ENCODE measurements at places on chromosomes 12 and 14.
A peak's percentile ranks its signal among the peaks of the same experiment; 100 is the strongest.

DNA sequence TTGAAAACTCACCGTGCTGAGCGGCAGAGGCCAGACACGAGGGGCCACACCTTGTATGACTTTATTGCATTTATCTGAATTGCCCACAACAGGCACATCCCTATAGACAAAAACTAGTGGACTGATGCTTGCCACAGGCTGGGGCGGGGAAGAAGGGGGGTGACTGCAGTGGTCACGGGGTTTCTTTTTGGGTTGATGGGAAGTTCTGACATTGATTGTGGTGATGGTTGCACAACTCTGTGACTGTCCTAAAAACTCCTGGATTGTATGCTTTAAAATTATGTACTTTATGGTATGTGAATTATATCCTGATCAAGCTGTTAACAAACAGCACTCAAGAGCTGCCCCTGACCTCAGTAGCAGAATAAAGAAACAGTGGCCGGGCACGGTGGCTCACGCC lies 25.7 kb downstream of the DHX37 start:
- DNase-seq = no peak

DNA sequence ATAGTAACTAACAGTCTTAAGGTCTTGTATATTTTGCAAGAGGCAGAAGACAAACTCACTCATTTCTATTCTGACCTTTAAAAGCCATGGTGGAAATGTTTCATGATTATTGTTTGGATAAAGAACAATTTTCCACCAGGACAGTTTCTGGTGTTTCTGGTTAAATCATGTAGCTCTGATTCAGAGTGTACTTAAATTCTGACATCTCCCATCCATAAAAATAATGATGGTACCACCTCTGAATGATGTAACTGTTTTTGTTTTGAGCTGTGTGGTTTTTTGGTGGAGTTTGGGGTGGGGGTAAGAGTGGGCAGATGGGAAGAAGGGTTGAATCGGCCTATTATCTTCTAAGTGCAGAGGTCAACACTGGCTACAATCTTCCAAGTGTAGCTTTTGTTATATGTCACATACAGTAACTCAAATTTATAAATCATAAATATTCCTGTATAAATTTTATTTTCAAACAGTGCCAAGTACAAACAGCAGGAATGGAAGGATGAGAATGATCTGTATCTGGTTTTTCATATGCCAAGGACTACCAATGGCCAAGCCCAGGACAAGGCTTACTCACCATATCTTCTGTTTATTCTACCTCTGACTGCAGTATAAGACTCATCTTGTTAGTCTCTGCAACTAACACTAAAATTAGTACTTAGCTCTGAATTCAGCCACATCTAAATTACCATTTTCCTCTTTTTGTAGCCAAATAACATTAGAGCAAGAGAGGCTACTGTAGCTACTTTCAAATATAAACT lies 108.7 kb downstream of the BCAT1 start:
- no peak for DNase-seq

DNA sequence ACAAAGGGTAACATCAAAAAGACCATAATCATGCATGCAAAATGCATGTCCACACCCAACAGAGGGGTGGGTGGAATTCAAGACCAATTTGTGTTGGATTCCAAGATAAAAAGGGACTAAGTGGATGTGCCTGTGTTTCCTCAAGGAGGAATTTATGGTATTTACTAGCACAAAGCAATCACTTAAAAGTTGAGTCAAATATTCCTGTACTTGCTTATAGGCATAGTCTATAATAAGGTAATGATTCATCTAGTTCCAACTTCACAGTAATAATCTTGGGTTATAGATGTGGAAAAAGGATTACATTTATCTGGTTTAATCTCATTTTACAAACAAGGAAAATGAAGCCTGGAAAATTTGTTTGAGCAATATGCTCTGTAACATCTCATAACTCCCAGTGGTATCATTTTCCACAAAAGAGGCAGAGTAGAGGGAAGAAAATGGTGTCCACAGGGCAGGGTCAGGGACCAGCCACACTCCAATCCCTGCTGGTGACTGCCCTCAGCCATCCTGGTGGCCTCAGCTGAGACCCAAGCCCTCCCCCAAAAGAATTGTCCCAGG lies 80.8 kb upstream of the REP15 start:
- DNase-seq = no peak

- DNase-seq = no peak
These were observed 52.4 kb downstream of the PHLDA1 start for GRCh38 chr12:75979181-75979580.

DNA sequence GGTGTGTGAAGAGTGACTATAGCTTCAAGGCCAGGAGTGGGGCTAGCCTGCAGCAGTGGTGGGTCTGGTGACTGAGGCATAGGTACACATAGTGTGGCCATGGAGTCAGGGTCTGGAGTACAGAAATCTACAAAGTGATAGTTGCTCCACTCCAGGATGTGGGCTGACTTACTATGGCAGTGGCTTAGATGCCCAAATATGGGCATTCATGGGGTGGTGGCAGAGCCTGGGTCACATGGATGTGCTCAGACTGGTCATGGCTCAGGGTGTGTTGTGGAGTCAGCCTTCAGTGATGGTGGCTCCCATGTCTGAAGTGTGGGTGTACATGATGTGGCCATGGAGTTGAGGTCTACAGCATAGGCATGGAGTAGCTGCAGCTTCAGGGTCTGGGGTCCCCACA lies 27.3 kb downstream of the CLEC6A start:
- DNase-seq = no peak

GRCh38 chr12:121958541-121959240 lies 40.3 kb downstream of the CFAP251 start:
- DNase-seq = no peak

GRCh38 chr14:61482348-61483206 lies 161.2 kb downstream of the PRKCH start:
- no peak for DNase-seq

DNA sequence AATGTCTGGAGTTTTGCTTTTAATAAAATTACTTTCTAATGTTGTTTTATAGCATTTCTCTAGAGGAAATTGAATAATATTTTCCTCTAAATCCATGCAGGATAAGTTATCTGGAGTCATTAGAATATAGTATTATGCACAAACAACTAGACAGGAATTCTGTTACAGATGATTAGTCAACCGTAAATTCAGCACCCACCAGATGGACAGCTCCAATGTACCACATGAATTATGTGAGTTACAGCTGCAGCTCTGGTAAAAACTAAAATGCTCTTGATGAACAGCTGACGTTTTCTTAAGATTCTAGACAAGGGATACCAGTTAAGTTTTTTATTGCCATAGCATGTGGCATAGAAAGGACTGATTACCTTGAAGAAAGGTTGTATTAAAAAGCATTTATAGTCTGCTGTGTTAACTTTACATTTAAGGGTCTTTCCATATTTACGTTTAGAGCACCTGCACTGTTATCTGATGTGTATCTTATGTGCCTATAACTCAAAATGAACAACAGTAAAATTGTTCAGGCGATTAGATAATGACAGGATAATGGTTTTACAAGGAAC lies 321.4 kb upstream of the LRFN5 start:
- peak; percentile 57 for DNase-seq

- no peak for DNase-seq
These were observed 31.3 kb downstream of the ABCD2 start for GRCh38 chr12:39588348-39588747.
